Gastrocnemius medialis (tissue), 4 donors: ENCODE measurements at places on chromosomes 12 and 14. TPM values are rescaled to one million over a fixed set of nuclear protein-coding genes. Genes with fewer than 3 reads are reported as not detected.

IL26 gene
- total RNA-seq = not detected

ACAD10 gene
- total RNA-seq = 10.9 TPM

DNA sequence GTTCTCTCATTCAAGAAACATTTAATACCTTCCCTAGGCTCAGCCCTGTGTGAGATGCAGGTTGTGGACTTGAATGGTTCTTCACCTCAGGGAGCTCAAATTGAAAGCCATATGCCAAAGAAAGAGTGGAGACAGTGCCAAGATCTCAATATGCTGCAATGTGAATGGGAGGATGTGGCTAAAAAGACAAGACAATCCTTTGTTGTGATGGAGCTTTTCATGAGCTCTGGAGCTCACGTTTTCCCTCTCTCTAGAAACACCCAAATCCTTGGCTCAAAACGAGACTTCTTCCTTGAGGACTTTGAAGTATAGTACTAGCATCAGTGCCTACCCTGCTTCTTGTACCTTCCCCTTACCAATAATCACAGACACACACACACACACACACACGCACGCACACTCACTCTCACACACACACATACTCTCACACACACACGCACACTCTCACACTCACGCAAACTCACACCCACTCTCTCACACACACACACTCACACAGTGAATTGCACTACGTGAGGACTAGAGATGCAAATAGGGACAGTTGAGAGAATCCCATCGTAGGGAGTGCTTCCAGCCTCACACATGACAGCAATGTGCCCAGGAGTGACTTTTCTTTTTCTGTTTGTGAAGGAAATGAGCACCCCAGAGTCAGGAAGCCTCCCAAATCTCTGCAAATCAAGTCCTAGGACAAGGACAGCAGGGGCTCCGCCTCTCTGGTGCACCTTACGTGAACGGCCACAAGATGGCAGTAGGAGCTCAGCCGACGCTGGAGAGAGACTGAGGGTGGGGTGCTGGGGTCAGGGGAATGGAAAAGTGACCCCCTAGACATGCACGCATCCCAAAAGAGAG is 231.4 kb downstream of the PCNX1 start:
- DNase-seq = peak; percentile 15

GRCh38 chr12:48023386-48023785 is 19.1 kb upstream of the COL2A1 start:
- peak; percentile 27 for DNase-seq

DNA sequence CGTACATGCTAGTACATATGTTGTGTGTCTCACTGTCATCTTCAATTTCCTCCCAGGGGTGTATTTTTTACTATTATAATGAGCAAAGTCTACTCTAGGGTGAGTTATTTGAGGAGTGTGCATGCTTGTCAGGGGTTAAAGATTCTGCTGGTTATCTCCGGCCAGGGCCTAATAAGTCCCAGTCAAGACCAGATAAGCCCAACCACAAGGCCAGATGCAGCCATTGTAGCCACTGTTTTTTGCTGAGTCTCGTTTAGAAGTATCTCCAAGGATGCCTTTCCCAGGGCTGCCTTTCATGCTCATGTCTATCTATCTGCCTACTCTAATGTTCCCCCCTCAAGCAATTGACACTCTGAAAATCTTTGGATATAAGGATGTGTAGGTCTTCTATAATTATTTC is 300.5 kb downstream of the IPO8 start:
- no peak for DNase-seq

GRCh38 chr12:56722832-56723231 is 2.3 kb downstream of the NACA start:
- DNase-seq = no peak

- no peak for DNase-seq
Observed at GRCh38 chr12:26872625-26873024, 39.6 kb upstream of the ITPR2 start.

GRCh38 chr12:3097836-3098235 is 20.7 kb downstream of the TSPAN9 start:
- no peak for DNase-seq

GRCh38 chr14:72646861-72647528 is 246.9 kb downstream of the DPF3 start:
- no peak for DNase-seq

- no peak for DNase-seq
Observed at GRCh38 chr14:81289516-81289915, 68.8 kb upstream of the GTF2A1 start.

DNA sequence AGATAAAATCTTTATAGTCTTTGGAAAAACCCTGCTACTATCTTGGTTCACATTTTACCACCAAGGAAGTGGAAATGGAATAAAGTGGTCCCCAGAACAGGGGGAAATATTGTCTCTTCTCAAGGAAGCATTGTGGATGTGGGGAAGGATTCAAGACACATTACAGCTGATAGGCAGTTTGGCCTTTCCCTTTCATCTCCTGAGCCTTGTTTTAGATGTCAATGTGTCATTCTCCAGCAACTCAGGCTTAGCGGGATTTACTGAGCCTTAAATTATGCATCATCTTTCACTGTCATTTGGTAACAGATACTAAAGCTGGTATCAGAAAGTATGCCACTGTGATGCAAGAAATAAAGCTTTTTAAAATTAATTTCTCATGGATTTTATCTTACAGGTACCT is 136.2 kb downstream of the STXBP6 start:
- DNase-seq = no peak
